ENCODE measurements at places on chromosomes 7 and 10.

DNA sequence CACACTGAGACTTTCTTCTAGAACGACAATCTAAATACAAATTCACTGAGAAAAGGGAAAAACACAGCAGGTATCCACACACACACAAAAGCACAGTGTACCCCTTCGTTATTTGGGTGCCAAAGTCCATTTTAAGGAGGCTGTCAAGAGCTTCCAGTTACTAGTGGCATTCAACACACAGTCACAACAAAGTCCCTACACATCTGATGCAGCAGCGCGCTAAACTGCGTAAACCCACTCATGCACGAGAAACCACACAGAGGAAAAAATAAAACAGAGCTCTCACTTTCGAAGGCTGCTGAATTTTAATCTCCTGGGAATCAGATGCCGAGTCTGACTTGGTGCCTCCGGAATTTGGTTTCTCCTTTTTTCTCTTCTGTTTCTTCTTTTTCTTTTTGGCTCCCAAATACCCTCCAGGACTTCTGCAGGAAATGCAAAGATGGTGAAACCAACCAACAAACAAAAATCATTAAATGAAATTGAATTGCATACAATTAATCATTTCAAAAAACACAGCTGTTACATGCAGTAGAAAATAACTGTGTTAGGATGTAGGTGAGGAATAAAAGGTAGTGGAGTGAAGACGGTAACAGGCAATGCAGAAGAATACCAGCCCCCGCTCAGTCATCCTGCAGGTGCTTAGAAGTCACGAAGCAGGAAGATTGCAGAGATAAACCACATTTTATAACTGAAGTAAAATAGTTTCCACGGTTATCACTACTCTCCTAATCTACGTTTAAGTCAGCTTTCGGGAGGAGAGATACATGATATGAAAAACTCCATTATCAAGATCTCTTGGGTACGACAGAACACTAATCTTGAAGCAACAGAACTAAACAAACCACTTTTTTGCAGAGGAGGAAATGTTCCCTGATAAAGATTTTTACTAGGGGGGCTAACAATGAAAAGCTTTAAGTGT is 27.1 kb downstream of the NMT2 start:
- no peak for DNase-seq

GRCh38 chr10:110355922-110356627 is 51.4 kb upstream of the SMNDC1 start:
- no peak for DNase-seq

DNA sequence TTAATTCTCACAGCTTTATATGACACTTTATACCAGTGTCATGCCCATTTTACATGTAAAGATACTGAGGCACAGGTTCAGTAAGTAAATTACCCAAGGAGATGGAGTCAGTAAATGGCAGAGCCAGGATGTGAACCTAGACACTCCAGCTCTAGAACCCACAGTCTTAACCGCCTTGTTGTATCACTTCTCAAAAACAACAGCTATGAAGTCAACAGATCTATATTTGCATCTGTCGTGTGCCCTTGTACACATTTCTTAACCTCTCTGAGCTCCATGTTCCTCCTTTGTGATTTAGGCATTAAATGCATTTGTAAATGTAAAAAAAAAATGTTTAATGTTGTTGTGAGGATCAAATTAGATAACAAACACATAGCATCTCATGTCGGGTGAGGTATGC is 716.2 kb downstream of the SUGCT start:
- no peak for DNase-seq

GRCh38 chr7:85521108-85521694 is 334.3 kb upstream of the SEMA3D start:
- DNase-seq = no peak

DNA sequence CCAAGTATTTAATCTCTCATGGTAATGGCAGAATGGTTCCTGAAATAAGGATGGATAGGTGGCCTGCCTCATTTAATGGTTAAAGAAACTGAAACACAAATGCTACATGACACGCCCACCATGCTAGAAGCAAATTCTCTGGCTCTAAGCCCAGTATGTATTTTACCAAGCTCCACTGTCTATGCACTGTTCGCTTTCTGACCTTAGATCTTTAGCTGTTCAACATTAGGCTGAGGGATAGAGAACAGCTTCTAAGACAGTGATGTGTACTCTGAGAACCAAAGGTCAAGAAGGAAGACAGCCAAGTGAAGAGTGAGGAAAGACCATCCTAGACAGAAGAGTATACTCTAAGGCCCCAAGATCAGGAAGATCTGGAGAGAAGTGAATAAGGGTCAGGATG is 26.6 kb downstream of the FAM3C start:
- DNase-seq = no peak

DNA sequence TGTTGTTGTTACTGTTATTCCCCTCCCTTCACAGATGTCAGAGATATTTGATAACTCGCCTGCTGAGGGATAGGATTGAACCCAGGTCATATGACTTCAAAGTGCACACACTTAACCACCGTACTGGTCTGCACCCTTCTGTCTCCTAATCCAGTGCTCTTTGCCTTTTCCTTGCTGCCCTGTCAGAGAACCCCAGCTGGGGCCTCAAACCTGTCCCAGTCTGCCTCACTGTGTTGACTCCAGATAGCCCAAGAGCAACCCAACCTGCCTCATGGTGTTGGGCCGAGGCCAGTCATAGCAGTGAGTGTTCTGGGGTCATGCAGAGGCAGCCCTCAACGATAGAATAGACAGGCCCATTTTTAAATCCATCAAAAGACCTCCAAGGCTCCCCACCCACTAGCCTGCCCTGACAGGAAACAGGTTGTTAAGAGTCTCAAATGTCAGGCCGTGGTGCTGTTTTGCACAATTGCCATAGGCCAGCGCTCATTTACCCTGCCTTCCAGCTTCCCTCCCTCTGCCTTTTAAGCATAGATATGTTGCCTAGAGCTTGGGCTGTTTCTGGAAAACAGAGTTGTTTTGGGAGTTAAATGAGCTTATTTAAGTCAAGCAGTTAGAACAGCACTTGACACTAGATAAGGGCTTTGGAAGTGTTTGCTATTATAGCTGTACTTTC is 37.0 kb upstream of the PDCD4 start:
- DNase-seq = peak; percentile 81

DNA sequence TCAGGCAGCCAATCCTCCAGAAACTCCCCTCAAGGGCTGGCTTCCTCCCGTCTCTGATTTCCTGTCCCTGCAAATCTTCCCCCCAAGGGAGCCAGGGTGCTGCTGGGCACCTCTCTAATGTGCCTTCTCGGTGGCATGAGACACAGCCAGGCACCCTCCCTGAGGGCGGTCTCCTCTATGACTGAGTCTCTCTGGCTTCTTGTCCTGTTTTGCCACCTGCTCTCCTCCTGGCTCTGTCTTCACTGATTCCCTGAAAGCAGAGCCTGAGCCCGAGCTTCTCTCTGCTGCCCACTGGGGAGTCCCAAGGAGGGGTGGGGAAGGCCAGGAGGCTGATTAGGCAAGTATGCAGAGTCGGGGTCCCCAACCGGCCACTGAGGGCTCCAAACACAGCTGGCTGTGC is 60.4 kb upstream of the INSIG1 start:
- DNase-seq = no peak

DNA sequence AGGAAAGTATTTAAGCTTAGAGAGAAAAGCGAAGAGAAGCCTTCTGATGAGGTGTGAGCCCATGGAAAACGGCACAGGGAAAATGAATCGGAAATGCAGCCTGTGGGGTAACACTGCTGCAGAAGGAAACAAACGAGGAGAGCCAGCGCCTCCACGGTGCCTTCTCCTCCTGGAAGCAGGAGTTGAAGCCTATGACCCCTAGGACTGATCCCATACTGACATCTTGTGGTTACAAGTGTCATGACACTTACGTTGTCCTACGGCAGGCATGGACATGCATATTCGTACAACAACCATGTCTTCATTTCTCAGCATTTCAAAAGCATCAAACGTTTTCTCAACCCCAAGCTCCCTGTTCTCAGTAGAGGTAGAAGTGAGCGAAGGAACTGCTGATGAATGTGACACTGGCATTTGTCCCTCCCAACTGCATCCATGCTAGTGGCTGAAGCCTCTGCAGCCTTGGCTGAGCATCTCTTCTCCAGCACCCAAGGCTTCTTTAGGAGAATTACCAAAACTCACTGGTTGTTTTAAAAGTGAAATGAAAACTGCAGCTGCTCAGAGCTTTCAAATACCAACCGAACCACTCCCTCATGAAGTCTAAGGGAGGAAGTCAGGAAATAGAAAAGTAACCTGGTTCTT is 160.2 kb downstream of the JAZF1 start:
- peak; percentile 65 for DNase-seq

GRCh38 chr7:155529845-155530244 is 16.5 kb downstream of the CNPY1 start:
- no peak for DNase-seq

DNA sequence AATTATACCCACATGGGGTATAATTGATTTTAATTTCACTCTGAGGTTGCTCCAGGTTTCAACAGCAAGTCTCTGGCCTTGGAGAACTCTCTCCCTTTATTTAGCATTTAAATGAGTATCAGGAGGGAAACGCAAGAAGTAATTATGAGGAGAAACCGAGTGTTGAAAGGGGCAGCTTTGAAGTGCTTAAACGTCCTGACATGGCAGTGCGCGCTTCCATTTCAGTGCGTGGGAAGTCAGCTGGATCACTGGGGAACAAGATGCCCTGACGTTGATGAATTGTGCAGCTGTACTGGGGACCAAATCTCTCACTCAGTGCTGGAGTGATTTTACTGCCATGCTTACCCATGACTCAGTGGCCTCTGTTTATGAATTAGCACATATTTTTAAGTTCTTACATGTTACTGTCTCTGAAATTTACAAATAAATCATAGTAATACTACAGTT is 106.0 kb upstream of the PRR15 start:
- DNase-seq = no peak

DNA sequence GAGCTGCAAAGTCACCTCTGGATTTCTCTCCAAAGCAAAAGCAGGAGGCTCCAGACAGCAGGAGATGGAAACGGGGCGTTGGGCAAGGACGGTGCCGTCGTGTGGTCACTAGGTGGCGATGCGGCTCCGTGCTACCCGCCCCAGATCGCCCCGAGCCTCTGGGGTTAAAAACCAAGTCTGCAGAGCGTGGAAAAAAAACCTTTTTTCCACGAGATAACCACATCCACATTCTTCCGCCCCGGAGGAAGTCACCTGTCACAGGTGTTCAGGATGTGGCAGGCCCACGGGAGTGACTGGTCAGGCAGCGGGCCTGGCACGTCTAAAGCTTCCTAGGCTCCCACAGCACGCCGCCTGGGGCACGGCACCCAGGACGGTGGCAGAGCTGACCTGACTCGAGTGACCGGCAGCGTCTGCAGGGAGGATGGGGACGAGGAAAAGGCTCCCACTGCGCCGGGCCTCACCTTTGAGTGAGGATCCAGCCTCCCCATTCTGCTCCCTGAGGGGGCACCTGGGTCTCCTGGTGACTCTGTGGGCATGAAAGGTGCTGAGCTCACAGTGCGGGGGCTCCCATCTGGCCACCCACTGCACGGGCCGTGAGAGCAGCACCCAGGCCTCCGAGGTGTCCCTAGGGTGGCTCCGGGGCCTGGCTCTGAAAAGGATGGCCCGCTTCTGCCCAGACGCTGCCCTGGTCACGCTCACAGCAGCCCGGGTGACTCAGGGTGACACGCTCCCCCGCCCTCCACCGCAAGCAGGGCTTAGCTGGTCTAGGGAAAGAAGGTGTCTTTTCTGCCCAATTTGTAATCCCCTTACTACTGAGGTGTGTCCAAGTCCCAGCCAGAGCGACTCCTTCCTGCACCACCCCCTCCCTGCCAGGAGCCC is 71.3 kb upstream of the TNRC18 start:
- peak; percentile 72 for DNase-seq

GRCh38 chr7:73734619-73735527 is 3.7 kb downstream of the ABHD11 start:
- DNase-seq = peak; percentile 97

DNA sequence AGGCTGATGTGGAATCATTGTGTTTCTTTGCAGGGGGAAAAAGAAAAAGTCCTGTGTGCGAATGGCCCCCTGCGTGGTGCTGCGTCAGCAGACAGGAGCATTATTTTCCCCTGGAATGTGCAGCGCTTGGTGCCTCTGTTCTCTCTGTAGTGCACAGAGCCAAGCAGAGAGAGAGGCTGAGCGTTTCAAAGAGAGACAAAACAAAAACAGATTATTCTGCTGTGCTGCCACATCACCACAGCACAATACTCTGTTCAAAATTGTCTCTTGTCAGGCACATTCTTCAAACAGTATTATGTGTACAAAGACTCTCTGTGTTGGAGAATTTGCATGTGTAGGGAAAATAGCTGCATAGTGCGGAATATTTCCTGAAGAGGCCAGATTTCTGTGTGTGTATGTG is 609.0 kb downstream of the SDK1 start:
- no peak for DNase-seq

GRCh38 chr7:139242741-139243281 is 11.8 kb downstream of the UBN2 start:
- DNase-seq = no peak

Data from hematopoietic multipotent progenitor cell (in vitro differentiated cells).